ENCODE measurements at places on chromosomes 16 and 17.

- no peak for DNase-seq
Measured at GRCh38 chr17:54882950-54883349, 17.7 kb upstream of the TOM1L1 start.

DNA sequence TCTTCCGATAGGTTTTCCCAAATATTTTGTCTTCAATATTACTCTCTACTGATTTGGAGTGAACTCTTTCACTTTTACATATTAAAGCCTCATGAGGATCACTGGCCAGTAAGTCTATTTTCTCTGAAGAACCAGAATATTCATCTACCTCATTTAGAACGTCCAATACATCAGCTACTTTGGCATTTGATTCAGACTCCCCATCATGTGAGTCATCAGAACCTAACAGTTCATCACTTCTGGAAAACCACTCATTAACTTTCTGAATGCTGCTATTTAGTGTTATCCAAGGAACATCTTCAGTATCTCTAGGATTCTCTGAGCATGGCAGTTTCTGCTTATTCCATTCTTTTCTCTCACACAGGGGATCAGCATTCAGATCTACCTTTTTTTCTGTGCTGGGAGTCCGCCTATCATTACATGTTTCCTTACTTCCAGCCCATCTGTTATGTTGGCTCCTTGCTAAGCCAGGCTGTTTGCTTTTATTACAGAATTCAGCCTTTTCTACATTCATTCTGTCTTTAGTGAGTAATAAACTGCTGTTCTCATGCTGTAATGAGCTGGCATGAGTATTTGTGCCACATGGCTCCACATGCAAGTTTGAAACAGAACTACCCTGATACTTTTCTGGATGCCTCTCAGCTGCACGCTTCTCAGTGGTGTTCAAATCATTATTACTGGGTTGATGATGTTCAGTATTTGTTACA, 30.9 kb downstream of the BRCA1 start:
- peak; percentile 6 for DNase-seq

GRCh38 chr17:43860077-43860725, 13.2 kb downstream of the CD300LG start:
- DNase-seq: no peak

DNA sequence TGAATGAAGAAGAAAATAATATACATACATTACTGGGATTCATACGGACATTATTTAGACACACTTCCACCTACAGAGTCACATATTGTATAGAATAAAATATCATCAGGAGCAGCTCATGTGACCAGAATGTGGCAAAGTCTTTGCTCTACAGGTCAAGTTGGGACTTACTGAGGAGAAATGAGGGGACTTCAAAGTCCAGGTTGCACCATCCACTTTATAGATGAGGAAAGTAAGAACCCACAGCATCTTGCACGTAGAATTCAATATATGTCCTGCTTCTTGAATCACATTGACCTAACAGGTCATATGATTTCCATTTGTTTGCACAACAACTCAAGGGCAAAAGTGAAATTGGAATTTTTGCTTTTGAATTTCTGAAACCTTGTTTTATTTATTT, 524.3 kb downstream of the WWOX start:
- no peak for DNase-seq

DNA sequence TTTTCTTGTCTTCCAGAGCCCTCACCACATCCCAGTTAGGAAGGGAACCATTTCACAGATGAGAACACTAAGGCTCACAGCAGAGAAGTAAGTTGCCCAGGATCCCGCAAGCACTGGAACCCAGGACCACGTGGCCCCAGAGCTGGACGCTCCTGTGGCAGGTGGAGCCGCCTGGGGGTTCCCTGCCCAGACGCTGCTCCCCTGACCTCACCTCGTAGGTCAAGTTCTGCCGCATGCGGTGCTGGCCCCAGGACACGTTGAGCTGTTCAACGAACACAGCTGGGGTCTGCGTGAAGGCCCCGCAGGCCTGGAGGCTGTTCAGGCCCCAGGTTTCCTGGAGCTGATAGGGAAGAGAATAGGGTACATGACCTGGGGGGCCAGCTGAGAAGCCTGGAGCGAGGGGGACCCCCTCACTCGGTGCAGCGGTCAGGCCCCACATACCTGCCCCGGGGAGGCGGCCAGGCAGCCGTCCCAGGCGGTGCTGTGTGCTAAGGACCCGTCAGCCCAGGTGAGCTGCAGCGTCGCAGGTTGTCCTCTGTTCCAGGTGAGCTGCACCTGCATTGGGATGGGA, 54.1 kb downstream of the RMI2 start:
- DNase-seq: no peak

DNA sequence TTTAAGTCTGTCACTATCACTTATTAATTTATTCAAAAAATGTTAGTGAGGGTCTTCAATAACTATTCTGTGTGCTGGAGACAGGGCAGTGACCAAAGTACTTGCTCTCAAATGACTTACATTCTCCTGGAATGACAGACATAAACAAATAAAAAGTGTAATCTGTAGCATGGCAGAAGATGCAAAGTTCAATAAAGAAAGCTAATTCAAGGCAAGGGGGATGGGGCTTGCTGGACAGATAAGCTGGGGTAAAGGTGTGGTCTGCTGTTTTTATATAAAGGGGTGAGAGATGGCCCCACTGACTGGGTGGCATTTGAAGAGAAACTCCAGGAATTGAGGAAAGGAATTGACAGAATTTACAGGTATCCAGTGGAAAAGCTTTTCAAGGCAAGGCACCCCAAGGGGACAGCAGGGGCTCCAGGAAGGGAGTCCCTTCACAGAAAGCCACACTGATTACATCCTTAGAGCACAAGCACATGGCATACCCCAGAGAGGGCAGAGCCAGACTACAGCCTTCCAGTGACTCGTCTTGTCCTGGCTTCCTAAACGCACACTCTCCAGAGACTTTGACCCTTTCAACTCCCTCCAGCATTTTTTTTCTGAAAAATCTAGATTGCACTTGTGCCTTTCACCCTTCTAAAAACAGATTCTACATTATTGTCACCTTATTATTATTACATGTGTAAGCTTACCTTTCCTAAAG, 123.7 kb upstream of the HS3ST3A1 start:
- peak; percentile 84 for DNase-seq

GRCh38 chr17:50033316-50033715, 22.6 kb upstream of the ITGA3 start:
- DNase-seq: peak; percentile 57

DNA sequence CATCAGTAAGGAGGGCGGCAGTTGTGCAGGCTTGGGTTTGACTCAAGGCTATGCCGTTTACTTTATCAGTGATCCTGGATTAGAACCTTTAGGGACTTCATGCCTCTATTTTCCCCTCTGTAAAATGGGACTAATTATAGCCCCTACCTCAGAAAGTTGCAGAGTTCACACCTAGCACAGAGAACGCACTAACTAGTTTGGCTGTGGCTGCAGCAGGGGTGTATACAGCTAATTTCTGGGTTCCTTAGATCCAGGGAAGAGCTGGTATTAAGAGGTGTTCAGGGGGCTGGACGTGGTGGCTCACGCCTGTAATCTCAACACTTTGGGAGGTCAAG, 267.3 kb downstream of the CPPED1 start:
- no peak for DNase-seq

- peak; percentile 22 for DNase-seq
Measured at GRCh38 chr16:716200-716568, 1.3 kb downstream of the METRN start.

- DNase-seq: no peak
Measured at GRCh38 chr17:36979565-36979941, 30.8 kb downstream of the AATF start.

DNA sequence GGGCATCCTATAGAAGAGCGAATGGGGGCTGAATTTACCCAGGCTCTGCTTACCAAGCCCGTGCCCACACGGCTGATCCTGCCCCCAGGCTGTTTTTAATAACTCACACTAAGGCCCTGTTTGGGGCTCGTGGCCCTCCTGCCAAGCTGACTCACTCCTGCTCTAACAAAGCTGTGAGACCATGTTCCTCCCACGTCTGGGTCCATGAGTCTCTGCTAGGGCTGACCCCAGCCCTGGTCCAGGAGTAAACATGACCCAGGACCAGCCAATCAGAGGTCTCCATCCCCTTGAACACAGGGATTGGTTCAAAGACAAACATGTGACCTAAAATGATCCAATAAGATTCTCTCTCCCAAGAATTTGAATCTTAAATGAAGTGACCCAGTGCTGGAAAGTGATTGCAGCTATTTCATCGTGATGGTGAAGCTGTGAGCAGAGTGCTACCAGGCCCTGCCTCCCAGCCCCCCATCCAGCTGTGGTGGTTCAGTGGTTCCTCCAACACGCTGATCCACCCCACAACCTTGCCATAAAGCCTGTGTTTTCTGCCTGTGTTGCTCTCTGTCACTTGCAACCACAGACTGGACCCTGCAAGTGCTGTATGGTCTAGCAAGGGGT, 57.2 kb downstream of the C16orf82 start:
- DNase-seq: no peak

GRCh38 chr16:7953360-7953759, 620.7 kb downstream of the RBFOX1 start:
- DNase-seq: no peak

DNA sequence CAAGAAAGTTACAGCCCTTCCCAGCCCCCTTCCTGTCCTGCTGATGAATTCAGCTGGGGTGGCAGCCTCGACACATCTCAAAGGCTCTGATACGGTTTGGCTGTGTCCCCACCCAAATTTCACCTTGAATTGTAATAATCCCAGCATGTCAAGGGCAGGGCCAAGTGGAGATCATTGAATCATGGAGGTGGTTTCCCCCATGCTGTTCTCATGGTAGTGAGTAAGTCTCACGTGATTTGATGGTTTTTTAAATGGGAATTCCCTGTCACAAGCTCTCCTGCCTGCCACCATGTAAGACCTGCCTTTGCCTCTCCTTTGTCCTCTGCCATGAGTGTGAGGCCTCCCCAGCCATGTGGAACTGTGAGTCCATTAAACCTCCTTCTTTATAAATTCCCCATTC, 163.2 kb upstream of the FOXF1 start:
- DNase-seq: no peak

DNA sequence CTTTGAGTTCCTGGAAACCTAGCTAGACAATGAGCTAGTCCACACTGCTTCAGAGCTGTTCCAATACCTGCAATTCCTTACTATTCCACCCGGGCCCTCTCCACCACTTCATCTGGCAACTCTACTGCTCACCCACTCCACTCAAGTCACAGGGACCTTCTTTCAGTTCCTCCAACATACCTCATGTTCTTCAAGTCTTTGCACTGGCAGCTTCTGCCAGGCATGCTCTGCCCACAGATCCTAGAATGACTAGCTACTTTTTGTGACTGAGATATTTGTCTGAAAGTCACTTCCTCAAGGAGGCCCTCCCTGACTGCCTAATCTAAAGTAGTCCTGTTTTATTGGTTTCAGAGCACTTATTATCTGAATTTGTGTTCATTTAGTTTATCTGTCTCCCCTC, 86.4 kb downstream of the TEX14 start:
- DNase-seq: no peak

Data from HCEC 1CT (cell line).